Kidney glomerular epithelial cell (primary cell): ENCODE measurements at places on chromosomes 11 and 22.
A peak's percentile ranks its signal among the peaks of the same experiment; 100 is the strongest.

GRCh38 chr22:26970809-26971394 is 313.5 kb downstream of the MIAT start:
- no peak for DNase-seq

DNA sequence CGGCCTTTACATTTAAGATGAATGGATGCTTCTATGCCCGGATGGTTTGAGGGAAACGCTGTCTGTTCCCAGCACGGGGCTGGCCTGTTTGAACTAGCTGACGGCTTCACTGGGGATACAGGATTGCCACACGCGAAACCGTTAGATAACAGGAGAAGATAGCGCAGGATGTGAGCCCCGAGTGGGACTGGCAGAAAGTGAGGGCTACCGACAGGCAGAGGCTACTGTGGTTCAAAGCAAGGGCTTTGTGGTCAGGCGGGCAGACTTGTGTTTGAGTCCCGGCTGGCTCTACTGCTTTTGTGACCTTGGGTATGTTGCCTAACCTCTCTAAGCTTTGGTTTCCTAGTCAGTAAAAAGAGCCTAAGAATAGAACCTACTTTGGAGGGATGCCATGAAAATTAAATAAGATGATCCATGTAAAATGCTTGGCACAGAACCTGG is 2.8 kb upstream of the OAF start:
- no peak for DNase-seq

- DNase-seq = no peak
Observed at GRCh38 chr11:27233654-27234042, 129.4 kb downstream of the CCDC34 start.

GRCh38 chr11:5284637-5285036 is 14.9 kb upstream of the HBE1 start:
- no peak for DNase-seq

DNA sequence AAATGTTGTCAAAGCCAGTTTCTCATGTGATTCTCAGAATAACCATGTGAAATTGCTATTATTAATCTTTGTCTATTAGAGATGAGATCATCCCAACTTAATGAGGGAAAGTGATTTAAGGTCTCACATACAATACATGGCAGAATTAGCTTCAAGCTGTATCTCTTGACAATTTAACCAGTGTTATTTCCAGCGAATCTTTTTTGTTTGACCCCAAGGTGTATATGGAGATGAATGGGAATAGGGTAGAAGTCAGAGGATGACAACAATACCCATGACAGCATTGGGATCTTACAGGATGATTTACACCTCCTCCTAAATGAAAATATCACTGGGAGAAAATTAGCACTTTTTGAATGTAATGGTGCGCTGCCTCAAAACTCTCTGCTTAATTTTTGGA is 290.8 kb upstream of the LUZP2 start:
- DNase-seq = no peak

GRCh38 chr11:43282607-43283440 is 29.0 kb upstream of the API5 start:
- peak; percentile 11 for DNase-seq

- no peak for DNase-seq
Observed at GRCh38 chr11:67695606-67696005, 21.2 kb upstream of the ALDH3B2 start.

- no peak for DNase-seq
Observed at GRCh38 chr11:102413497-102413896, 39.1 kb downstream of the TMEM123 start.

DNA sequence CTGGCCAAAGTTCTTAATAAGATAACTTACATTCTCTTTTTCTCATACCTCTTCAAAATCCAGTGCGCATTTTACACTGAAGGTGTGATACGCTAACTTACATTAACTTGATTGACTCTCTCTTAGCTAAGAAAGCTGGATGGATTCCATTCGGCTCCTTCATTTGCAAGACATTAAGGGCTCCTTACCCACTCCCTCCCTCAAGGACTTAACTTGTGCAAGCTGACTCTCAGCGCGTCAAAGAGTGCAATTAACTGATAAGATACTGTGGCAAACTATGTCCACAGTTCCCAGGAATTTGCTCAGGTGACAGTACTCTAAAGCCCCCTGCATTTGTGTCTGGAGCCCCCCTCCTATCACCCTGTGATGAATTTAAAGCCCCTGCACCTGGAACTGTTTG is 6.4 kb upstream of the RFPL1 start:
- no peak for DNase-seq

DNA sequence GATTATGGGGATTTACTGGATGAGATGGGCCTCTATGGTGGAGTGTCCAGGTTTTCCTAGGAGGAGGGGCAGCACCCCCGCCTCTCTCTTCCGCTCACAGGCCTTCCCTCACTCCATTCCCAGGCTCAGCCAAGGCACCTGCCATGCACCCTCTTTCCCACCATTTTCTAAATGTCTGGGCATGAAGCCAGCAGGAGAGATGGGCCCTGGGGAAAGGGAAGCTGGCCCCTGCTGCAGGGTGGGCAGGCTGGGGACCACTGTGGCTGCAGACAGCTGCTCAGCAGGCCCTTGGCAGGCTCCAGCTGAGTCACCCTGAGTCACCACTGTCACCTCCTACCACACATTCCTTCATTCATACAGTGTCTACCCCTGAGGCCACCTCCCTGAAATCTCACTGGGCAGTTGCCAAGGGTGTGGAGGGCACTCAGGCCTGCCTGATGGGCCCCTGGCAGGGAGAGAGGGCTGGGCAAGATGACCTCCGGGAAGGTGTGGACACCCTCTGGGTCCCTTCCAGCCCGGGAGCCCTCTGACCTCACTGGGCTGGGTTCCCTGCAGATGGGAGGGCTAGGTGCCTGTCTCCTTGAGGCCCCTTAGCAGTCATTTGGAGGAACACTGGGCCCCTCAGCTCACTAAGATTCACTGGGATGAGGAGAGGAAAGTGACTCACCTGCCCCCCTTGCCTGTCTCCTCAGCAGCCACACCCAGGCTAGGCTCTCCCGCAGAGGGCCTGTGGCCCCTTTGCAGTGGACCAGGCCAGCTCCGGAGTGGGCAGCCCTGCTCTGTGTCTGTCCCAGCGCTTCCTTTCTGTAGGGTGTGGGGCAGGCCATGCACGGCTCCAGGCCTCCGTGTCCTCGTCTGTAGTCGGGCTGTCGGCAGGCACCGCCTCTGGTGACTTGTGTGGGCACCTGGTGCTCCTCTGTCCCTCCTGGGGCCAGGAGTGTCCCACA is 7.8 kb downstream of the MYEOV start:
- DNase-seq = peak; percentile 76

- DNase-seq = no peak
Observed at GRCh38 chr11:116065986-116066385, 561.8 kb upstream of the CADM1 start.

GRCh38 chr11:95247127-95247684 is 16.2 kb upstream of the SESN3 start:
- no peak for DNase-seq

DNA sequence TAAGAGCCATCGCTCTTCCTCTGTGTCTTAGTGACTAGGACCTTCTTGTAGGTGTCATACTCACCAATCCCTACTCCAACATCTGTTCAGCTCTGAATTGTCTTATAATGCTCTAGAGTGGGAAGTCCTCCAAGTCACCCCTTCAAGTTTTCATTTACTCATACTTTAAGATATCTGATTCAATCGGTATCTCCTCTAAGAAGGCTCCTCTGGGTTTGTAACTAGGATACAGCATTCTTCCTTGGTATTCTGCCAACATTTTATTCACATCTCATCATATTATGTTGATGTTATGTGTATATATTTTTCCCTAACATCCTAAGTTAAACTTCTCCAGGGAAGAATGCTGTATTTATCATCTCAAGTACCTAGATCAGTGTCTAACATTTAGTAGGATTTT is 662.1 kb downstream of the NTM start:
- no peak for DNase-seq

GRCh38 chr22:44180706-44181032 is at the start of gene PARVG:
Gene PARVG (plus strand): TSS chr22:44180925. CDS start chr22:44183330, 2,405 bp downstream.
- no peak for DNase-seq

DNA sequence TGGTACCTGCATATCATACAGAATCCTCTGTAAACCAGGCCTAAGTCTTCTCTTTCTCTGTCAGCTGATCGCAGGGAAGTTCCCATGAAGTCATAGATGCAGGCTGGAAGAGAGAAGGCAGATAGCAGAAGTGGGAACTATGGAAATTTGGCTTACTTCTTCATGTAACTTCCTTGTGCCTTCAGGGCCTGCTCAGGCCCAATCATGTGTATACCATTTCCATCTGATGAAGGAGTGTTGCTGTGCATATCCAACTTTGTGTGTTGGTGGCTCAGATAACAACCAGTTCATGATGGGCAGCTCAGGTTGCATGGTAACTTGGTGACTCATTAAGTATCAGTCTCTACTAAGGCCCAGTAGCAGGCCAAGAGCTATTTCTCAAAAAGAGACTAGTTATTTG is 53.1 kb upstream of the CEP295 start:
- no peak for DNase-seq

GRCh38 chr11:74453373-74453975 is 13.9 kb downstream of the KCNE3 start:
- peak; percentile 17 for DNase-seq

GRCh38 chr11:72788241-72788640 is 5.6 kb downstream of the STARD10 start:
- no peak for DNase-seq

- DNase-seq = no peak
Observed at GRCh38 chr11:90775567-90776165, 552.8 kb upstream of the CHORDC1 start.

GRCh38 chr22:30717952-30718351 is 23.3 kb downstream of the OSBP2 start:
- DNase-seq = no peak

DNA sequence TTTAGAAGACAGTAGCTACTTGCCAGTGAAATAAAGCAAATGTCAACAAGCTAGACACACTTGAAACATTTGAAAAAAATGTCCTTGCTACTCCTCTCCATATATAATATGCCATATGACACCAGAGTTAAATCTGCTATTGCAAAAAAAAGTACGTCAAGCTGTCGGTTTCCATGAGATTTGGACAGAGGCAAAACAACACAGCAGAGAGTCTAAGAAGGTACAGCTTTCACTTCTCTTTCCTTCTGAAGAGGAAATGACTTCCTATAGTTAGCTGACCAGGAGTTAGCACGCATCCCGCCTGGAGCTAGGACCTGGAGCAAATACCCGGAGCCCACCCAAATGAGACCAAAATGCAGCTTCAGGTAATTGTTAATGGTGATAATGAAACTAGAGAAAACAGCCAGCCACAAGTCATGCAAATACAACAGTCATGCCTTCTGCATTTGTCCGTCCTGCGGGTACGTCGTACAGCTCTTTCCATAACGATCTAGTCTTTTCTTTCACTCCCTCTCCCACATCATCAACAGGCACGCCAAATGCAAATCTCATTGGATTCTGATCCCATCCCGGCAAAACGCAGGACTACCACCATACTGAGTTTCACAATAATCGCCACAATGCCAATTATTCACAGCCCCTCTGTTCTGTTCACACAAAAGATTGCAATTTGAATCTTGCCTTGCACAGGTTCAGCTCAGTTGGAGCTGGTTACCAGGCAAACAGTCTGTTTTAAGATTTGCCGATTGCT is 395.0 kb upstream of the CCDC90B start:
- DNase-seq = no peak

- DNase-seq = no peak
Observed at GRCh38 chr11:23539556-23539955, 679.3 kb upstream of the CCDC179 start.

GRCh38 chr11:118917481-118918127 is 8.1 kb downstream of the BCL9L start:
- peak; percentile 69 for DNase-seq

- no peak for DNase-seq
Observed at GRCh38 chr11:57681168-57681567, 13.3 kb downstream of the ZDHHC5 start.

GRCh38 chr11:56750190-56750589 is 1.7 kb upstream of the OR9G4 start:
- DNase-seq = no peak

DNA sequence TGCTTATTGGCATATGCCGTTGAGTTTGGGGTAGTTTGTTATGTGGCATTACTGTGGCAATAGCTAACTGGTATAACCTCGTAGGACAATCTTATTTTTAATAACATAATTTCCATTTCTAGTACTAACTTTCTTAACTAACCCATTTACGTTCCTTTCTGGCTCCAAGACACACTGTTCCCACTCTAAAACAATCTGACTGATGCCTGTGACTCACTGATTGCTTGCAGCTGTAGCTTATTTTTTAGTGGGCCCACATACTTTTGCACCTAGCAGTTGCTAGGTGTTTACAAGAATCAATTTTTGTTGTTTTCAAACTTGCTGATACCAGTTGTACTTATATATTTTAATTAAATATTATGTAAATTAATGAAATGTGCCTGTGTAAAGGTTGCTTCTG is 52.2 kb downstream of the FAT3 start:
- DNase-seq = no peak

GRCh38 chr11:87908086-87908485 is 267.2 kb downstream of the RAB38 start:
- DNase-seq = no peak

DNA sequence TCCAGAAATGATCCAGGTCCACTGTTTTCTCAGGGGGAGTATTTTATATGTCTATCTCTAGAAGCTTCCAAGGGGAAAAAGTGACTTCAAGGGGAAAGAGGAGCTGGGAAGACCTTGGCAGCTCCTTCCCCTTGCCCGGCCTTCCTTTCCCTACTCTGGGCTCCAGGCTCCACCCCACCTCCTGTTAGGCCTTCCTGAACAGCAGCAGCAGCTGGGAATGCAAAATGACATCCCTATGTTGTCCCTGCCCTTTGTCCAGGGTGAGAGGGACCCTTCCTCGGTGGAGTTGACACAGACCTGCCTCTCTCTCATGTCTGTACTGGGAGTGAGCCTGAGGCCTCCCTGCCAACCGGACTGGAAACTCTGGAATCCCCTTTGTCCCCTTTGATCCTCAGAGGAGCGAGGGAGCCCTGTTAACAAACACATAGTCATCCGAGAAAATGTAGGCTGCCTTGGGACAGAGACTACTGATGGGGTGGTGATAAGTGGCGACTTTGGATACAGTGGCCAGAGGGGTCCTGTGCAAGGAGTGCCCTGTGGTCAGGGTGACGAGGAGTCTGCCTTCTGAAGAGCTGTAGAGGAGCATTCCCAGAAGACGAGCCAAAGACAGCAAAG is 9.0 kb upstream of the MALAT1 start:
- DNase-seq = no peak

GRCh38 chr11:47886096-47886495 is 37.9 kb upstream of the NUP160 start:
- DNase-seq = no peak

DNA sequence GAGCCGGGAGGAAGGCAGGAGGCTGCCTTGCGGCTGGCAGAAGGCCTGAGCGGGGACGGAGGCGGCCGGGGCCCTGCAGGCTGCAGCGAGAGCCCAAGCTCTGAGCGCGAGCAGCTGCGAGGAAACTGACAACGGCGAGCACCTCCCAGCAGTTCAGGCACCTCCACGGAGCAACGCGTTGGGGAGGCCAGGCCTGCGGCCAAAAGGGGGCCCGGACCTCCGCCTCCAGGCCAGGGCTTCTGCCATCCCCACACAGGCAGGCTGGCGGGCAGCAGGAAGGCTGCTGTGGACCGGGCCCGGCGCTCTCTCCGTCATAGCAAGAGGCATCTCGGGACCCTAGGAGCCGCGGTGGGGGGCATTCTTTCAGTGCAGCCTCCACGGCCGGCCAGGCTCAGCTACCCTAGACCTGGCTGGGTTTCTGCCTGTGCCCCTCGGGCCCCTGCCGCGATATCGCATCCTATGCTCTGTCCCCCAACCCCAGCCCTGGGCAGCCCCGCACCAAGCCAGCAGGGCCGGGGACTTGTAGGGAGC is 22.9 kb upstream of the SLC22A12 start:
- no peak for DNase-seq

GRCh38 chr11:65353376-65353775 is 1.2 kb upstream of the TIGD3 start:
- no peak for DNase-seq

- DNase-seq = peak; percentile 59
Observed at GRCh38 chr11:94129512-94130297, 1.1 kb downstream of the PANX1 start.
